ENCODE measurements at places on chromosomes 1 and 21.

DNA sequence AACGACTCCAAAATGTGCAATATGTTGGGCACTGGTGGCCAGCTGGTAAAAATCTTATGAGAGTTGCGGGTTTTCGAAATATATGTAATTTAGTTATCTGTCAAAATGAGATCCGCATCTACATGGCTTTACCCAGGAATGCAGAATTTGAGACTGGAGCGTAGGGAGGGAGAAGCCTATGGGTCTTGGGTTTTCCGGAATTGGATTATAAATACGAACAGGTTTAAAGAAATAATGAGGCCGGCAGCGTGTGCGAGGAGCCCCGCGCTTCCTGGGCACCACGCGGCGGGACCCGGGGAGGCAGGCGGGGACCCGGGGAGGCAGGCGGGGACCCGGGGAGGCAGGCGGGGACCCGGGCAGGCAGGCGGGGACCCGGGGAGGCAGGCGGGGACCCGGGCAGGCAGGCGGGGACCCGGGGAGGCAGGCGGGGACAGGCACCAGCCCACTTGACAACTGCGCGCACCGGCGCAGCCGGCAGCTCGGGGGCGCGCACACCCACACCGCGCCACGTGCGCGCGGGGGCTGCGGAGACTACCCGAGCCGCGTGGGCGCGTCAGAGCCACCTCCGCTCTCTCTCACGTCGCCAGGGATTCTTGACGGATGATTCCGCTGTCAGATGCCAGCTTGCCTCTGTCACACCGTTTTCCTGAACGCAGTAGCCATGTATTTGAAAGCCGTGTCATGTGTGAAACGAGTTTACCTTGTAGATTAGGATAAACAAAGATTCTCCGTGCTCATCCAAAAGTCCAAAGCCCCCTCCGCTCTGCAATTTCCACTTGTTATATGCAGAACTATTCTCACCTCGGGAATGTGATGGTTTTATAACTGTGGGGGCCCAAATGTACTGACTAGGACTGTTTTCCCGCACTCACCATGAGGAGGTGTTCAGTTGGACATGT is 54.3 kb upstream of the HNRNPU start:
- peak; percentile 35 for DNase-seq

DNA sequence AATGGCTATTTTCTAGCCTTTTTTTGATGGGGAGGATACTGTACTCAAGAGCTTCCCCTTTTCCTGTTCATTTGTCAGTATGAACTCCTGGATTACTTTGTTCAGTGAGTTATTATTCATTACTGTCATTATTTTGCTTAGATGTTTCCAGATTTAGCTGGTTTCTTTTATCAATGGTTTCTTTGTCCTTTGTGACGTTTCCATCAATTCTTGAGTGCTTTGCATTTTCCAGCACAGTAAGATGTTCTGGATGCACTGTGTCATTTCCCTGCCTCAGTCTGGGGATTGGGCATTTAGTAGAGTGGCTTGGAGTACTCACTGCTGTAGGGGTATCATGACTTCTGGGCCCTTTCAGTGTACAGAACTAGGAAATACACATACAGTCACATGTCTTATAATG is 34.2 kb downstream of the MRPS6 start:
- DNase-seq, result no peak

- no peak for DNase-seq
Observed at GRCh38 chr21:15732290-15732995, 2.7 kb downstream of the USP25 start.

GRCh38 chr1:170668209-170669106 is 4.5 kb downstream of the PRRX1 start:
- no peak for DNase-seq

- DNase-seq, result peak; percentile 81
Observed at GRCh38 chr1:151370211-151370911, 2.1 kb downstream of the SELENBP1 start.

DNA sequence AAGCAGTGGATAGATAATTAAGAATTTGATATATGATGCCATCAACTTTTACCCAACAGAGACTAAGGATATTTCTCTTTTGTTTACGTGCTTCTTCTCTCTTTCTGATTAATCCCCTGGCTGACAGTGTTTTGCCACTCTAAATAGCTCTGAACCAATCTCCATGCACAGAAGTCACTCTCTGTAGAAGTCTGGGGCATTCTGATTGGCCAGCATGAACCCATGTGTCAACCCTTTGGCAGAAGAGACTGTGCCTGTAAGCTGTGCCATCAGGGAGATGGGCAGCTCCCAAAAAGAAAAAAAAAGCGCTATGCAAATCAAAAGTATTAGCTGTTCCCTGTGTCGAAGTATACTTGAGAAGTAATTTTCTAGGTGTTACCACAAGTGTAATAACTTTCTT is 34.1 kb upstream of the NRIP1 start:
- no peak for DNase-seq

- DNase-seq, result no peak
Observed at GRCh38 chr1:165473081-165473480, 28.2 kb upstream of the RXRG start.

DNA sequence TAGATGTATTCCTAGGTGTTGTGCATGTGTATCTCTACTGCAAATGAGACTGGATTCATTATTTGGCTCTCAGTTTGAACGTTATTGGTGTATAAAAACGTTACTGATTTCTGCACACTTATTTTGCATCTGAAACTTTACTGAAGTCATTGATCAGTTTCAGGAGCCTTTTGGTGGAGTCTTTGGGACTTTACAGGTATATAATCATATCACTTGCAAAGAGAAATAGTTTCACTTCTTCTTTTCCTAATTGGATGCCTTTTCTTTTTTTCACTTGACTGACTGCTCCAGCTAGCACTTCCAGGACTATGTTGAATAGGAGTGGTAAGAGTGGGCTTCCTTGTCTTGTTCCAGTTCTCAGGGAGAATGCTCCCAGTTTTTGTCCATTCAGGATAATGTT is 252.2 kb downstream of the SMYD3 start:
- no peak for DNase-seq

DNA sequence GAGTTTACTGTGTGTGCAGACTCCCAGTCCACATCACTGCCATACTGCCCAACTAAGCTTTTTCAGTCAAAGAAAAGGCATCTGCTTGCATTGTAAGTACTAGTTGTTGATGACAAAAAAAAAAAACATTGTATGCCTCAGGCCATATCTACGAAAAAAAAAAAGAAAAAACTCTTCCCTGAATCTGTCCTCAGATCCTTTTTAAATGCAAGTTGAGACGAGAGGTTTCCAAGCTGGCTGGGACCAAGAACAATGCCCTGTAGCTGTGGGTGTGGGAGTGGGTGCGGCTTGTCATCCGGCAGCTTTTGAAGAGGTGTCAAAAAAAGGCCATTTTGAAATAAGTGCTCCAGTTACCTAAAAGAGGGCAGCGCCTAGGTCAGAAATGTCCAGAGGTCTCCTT is 29.2 kb upstream of the HHAT start:
- DNase-seq, result no peak

- no peak for DNase-seq
Observed at GRCh38 chr1:23545851-23546250, 13.4 kb downstream of the ID3 start.

DNA sequence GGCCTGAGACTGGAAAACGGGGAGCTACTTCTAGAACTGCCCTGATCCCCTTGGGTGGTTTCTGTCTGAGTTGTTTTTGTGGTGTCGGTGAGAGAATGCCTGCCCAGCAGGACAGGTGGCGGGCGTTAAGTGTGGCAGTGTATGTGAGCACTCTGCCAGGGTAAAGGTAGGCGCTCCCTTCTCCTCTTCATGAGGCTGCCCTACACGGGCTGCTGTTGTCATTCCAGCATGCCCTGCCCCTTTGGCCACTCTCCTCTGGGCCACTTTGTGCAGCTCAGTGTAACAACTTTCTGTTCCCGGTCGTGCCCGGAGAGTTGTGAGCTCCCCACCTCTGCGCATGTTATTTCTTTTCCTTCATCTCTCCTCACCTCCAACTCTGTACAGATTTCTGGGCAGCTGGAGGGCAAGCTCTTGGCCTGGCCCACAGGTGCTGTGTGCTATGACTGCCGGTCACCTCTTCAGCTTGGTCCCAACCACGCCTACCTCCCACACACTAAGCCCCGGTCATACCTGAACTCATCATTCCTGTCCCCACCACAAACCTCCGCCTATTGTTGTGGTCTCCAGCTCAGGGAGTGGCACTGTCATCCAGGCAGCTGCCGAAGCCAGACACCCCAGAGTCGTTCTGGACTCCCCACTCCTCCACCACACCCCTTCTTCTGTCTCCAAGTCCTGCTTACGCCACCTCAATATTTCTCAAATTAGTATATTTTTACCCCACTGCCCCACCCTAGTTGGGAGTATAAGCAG is 69.0 kb downstream of the GADD45A start:
- DNase-seq, result no peak

DNA sequence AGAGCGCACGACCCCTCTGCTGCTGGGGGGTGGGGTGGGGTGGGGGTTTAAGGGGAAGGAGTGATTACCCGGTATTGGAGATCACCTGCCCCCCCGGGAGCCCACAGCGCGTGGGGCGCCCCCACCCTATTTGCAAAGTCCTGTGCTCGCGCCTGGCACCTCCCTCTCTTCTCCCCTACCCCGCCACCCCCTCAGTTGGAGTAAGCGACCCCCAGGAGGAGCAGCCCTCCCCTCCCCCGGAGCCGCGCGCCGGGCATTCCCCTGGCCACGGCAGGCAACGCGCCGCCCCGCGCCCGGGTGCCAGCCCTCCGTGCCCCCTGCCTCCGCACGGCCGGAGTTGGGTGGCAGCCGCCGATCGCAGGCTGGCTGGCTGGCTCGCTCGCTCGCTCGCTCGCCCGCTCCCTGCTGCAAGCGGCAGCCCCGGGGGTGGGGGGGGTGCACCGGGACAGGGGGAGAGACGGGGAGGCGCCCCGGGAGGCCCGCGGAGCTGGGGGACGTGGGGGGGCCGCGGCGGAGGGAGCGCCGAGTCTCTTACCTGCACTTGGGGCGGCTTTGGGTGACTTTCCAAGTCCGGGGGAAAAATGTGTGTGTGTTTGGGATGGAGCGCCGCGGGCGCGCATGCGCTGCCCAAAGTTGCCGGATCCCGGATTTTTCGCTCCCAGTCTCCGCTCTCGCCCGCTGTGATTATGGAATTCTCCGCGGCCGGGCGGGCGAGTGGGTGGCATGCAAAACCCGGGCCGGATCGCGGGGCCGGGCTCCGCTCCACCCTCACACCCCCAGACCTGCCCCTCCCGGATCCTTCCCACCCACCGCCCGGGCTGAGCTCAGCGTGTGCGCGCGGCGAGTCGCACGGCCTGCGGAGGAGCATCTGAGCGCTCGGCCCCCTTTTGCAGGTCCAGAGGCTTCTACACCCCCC is at the start of gene CASZ1:
Gene CASZ1 (minus strand): TSS at position 618 of the 916 bp plus-strand sequence. CDS start 102,757 bp downstream, outside the sequence.
- DNase-seq, result peak; percentile 60

GRCh38 chr1:14494911-14495310 is 103.6 kb upstream of the KAZN start:
- DNase-seq, result no peak

DNA sequence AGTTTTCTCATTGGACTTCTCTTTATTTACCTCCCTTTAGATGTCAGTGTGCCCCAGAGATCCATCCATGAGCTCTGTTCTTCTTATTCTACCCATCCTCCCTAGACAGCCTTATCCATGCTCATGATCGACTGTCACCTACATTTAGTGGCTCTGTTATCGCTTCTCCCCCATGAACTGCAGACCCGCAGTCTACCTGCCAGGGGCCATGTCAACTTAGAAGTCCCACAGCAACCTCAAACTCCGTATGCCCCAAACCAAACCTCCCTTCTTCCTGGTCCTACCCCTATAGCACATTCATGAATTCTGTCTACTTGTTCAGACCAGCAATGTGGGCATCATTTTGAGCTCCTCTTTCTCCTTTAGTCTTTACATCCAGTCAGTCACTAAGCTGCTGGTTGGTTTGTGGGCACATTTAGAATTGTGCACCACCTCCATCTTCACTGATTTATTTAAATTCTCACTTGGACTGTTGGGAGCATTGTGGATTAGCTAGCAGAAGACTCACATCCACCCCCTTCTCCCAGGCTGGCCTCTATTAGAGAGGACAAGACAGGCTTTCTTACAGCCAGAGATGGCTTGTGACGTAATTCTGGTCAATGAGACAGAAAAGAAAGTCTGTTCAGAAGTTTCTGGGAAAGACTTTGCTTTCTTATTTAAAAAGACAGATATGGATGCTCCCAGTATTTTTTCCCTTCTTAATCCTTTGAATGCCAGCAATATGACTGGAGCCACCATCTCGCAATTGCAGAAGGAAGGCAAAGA is 19.1 kb downstream of the C1orf116 start:
- DNase-seq, result no peak

- no peak for DNase-seq
Observed at GRCh38 chr1:177824508-177824982, 145.3 kb downstream of the SEC16B start.

DNA sequence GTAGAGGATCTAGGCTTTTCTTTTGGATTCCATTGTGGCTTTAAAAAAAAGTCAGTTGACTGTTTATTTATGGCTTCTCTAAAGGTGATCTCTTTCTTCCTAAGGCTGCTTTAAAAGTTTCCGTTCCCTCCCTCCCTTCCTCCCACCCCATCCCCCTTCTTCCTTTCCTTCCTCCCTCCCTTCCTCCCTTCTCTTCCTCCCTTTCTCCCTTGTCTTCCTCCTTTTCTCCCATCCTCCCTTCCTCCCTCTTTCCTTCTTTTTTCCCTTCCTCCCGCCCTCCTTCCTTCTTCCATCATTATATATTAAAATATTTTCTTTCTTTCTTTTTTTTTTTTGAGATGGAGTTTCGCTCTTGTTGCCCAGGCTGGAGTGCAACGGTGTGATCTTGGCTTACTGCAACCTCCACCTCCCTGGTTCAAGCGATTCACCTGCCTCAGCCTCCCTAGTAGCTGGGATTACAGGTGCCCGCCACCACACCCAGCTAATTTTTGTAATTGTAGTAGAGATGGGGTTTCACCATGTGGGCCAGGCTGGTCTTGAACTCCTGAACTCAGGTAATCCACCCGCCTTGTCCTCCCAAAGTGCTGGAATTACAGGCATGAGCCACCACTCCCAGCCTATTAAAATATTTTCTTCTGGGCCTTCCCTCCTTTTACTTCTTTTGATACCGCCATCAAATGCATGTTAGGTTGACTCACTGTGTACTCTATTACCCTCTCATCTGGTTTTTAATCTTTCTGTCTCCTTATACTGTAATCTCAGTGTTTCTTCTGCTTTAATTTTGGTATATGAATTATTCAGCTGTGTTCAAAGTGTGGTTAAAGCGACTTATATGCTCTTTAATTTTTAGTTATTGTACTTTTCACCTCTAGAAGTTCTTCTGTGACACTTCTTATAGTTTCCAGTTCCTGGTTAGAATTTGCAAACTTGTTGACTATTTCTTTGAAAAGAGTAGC is 59.2 kb upstream of the ATP5PO start:
- DNase-seq, result no peak

Data from liver (tissue), 10 donors.